Stimulated activated CD8-positive, alpha-beta memory T cell treated with anti-CD3 and anti-CD28 coated beads, Interleukin-7, amount 100 ng/mL, for 1 hour (primary cell): ENCODE measurements at places on chromosomes 6 and 20.

DNA sequence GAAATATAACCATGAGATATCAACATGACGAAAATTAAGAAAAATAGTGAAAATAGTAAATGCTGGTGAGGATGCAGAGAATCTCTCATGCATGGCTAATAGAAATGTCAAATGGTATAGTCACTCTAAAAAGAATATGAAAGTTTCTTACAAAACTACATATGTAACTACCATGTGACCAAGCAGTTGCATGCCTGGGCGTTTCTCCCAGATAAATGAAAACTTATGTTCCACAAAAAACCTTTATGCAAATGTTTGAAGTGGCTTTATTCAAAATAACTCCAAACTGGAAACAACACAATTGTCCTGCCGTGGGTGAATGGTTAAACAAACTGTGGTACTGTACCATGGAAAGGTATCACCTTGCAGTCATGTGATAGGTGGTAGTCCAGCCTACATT is 112.4 kb downstream of the HDGFL1 start:
- no peak for DNase-seq

- no peak for DNase-seq
Measured at GRCh38 chr20:20561841-20562240, 150.6 kb downstream of the RALGAPA2 start.

DNA sequence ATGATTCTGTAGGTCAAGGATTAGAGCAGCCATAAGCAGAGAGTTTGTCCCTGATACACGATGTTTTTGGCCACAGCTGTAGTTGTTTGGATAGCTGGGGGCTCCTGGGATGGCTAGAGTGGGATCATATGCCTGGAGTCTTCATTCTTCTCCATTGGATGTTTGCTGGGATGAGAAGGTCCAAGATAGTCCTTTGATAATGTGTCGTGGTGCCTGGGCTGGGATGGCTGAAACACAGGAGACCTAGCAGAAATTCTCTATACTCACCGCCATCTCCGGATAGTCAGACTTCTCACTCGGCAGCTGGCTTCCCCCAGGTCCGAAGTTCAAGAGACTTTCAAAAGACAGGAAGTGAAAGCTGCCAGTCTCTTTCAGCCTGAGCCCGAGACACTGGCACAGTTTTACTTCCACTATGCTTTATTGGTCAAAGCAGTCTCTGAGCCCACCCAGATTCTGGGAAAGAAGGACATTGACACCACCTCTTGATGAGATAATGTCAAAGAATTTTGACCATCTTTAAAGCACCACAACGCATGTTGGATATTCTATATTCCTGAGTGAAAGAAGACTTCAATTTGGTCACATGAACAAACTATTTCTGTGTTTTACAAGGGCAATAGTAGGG is 16.0 kb downstream of the MARCKS start:
- no peak for DNase-seq

- DNase-seq, result no peak
Measured at GRCh38 chr6:51300510-51300909, 481.8 kb downstream of the TFAP2B start.

GRCh38 chr20:25397821-25398220 is 7.2 kb upstream of the ABHD12 start:
- no peak for DNase-seq

GRCh38 chr6:113004470-113005270 is 657.5 kb downstream of the RFPL4B start:
- no peak for DNase-seq
